ENCODE measurements at places on chromosomes 6 and 20.

- no peak for DNase-seq
These were observed 37.0 kb downstream of the CDC40 start for GRCh38 chr6:110217266-110217665.

- DNase-seq, result no peak
These were observed 129.5 kb downstream of the NFATC2 start for GRCh38 chr20:51412951-51413481.

- no peak for DNase-seq
These were observed 101.8 kb downstream of the ALDH8A1 start for GRCh38 chr6:134848076-134848475.

GRCh38 chr6:109793792-109794191, 102.7 kb downstream of the FIG4 start:
- DNase-seq, result no peak

- DNase-seq, result no peak
These were observed 59.8 kb downstream of the IGF2R start for GRCh38 chr6:160028487-160029275.
